ENCODE measurements at places on chromosomes 2 and 18.

DNA sequence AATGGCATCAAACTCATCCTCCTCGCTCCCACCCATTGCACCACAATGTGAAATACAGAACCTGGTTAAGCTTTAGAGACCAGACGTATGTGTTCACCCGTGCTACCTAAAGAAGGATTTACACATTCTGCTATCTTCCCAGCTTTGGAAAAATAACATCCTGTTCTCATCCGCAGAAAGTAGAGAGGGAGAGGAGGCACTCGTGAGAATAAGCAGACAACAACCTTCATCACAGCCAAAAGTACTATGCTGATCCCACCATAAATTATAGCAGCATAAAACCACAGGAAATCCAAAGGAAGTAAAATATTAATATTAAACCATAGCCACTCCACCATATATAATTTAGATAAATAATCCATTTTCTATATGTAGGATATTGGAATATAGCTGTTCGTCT, 111.7 kb upstream of the NRP2 start:
- no peak for DNase-seq

GRCh38 chr2:49044350-49045079, 109.8 kb downstream of the FSHR start:
- DNase-seq = no peak

DNA sequence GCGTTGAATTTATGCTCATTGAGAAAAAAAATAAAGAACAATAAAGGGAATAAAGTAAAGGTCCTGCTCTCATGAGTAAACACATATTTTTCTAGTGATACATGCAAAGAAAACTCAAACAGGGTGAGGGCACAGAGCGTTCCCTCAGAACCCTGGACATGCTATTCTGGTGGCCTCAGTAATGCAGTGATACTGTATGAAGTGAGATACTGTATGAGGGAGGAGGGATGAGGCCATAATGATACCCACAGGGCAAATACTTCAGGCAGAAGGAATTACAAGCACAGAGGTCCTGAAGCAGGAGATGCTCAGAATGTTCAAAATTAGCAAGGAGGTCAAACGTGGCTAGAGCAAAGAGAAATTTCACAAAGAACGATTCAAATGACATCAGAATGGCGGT, 28.4 kb upstream of the RNU4ATAC start:
- no peak for DNase-seq

DNA sequence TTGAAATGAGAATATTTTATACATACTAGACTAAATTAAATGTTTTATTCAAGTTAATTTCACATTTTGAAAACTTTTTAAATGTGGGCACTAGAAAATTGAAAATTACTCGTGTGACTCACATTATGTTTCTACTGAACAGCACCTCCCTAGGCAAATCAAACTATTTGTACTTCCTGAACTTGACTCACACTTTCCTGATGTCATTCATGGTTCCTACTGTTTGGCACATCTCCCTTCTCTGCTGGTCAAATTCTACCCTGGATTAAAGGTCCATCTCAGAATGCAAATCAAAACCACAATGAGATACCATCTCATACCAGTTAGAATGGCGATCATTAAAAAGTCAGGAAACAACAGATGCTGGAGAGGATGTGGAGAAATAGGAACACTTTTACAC, 16.7 kb downstream of the LHCGR start:
- DNase-seq = no peak

DNA sequence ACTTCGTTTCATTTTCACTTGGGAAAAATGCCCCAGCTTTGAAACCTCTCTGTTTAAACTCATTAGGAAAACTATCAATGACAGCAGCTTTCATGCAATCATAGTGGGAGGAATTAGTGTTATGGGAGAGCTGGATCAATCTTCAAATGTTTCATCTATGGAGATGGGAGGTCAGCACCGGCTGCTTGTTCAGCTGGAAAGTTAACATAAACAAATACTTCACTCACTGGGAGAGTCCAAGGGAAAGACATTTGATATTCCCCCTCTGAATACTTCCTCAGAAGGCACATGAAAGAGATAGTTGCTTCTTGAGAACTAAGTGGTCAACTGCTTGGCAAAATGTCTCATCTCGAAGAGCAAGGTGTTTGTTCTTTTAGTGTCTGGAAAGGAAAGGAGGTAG, 7.3 kb downstream of the LYPD1 start:
- no peak for DNase-seq

All from WTC11 (cell line).